ENCODE measurements at places on chromosomes 3 and 15.

DNA sequence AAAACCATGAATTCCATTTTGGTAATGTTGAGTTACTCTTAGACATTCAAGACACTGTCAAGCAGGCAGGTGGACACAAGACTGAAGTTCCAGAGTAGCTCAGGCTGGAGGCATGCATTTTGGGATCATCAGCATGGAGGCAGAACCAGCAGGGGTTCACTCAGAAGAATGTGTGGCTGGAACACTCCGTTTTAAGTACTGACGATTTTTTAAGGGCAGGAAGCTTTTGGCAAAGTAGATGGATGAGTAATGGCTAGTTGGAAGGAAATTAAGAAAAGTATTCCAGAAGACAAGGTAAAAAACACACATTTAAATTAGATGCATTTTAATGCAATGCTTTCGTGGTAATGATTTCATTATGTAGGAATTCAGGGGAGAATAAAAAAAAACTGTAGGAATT lies 420.4 kb downstream of the ROBO2 start:
- DNase-seq: no peak

- no peak for DNase-seq
These were observed 71.8 kb downstream of the CHDH start for GRCh38 chr3:53774414-53774813.

DNA sequence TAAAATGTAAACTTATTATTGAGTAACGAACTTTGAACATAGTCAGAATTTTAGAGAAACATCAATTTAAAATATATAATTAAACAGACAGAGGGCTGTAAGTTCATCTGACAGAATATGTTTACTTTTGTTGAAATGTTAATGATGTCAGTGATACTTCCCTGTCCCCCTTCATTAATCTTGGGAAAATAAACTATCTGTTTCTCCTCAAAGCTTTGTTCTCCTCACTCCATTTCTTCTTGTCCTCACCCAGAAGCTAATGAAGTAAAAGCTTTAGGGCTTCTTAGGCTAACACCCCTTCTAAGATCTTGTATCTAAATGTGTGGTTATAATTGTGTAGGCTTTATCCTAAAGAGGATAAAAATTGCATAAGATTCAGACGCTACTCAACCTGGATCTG lies 1031.8 kb downstream of the FHIT start:
- DNase-seq: no peak

GRCh38 chr3:186270701-186271100 lies 91.3 kb downstream of the DGKG start:
- DNase-seq: no peak

DNA sequence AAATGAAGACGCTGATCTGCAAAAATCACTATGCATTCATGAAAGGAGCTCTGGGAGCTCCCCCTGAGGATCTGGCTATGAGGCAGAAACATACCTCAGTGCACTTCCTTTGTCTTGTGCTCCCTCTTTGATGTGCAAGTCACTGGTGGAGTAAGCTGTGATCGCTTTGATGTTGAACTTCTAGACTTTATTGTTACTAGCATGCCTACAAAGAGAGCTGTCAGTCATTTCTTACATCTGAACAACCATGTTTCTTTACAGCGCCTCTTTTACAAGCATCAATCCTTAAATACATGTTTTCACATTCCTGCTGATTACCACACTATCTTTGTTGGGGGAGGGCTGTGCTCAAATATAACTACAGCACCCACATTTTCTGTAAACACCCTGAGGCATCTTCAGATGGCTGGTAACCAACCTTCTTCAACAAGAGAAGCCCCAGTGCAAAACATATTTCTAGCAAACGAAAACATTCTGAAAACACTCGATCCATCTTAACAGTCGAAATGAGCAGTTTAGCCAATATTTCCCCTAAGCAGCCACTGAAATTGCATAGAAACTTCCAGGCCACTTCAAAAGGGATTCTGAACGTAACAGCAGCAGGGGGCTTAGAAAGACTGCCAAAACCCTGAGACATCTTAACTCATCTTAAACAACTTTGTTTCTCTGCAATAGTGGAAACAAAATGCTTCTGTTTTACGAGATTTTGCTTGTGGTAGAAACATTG lies 101.9 kb upstream of the ICE2 start:
- DNase-seq: no peak

DNA sequence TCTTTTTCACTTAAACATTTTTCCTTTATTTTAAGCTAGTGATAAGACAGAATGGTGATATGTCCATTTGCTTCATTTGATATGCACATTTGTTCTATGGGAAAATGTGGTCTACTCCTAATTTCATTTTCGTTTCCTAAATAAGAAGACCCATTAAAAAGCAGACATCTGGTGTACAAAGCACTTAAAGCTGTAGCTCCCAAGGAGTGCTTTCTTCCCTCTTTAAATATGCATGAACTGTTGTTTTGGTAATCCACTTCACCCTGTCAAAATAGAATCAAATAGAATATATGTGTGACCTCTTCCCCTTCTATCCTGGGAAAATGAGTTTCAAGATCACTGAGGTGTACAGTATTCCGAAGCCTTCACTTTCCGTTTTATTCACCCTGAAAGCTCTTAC lies 182.8 kb downstream of the ROBO2 start:
- DNase-seq: no peak

- DNase-seq: no peak
These were observed 100.4 kb downstream of the DAPK2 start for GRCh38 chr15:63945838-63946298.

DNA sequence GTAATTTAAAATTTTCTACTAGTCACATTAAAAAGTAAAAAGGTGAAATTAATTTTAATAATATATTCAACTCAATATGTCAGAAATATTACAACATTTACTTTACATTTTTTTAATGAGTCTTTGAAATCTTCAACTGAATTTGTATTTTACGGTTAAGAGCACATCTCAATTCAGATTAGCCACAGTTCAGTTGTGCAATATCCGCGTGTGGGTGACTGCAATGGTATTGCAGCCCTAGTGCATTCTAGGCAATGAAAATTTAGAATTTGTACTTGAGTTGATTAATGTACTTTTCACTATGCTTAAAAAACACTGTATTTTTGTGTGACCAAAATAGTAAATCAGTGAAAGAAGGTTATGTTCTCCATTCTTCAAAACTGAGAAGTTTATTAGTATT lies 57.3 kb downstream of the CEP63 start:
- no peak for DNase-seq

DNA sequence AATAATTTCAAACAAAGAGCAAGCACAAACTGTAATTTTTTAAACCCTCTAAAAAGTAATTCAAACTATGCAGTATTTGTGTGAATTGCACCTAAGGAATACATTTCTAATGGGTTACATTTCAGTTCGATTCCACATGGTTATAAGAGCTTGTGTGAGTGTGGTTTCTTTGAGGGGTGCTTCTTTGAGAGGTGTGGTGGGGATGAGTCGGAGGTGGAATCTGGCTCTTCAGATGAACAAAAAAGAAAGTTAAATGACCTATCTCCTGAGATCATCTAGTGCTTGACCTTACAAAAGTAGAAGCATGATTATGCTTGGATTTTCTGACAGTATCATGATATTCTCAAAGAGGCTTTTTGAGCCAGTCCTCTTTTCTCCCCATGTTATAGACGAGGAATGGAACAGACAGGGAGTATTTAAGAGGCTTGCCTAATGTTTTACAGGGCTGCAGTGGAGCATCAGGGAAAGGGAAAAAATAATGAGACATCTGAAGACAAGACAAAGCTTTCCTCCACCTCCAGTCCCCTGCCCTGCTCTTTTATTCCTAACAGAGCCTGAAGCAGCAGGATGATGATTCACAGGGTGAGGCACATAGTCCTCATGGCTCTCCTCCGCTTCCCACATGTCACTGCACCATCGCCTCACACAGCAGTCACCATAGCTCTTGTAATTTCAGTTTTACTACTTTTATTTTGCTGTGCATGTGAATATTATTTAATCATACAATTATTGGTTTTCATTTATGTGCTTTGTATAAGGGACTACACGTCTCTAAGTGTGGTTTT lies 82.0 kb downstream of the LYSMD4 start:
- DNase-seq: no peak

DNA sequence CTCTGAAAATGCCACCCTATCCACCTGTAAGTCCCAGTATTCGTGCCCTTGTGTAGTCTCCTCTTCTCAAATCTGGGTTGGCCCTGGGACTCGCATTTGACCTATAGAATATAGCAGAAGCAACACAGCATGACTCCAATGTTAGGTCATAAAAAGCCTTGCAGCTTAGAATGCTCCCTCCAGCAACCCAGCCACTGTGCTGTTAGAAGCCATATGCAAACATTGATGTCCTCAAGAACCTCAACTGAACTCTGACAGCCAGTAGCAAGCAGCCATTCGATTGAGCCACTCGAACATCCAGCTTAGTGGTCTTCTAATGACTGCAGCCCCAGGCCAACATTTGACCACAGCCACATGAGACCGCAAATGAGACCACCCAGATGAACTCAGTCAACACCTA lies 26.6 kb downstream of the MECOM start:
- no peak for DNase-seq

- DNase-seq: no peak
These were observed 38.8 kb downstream of the EOGT start for GRCh38 chr3:68974711-68975110.

DNA sequence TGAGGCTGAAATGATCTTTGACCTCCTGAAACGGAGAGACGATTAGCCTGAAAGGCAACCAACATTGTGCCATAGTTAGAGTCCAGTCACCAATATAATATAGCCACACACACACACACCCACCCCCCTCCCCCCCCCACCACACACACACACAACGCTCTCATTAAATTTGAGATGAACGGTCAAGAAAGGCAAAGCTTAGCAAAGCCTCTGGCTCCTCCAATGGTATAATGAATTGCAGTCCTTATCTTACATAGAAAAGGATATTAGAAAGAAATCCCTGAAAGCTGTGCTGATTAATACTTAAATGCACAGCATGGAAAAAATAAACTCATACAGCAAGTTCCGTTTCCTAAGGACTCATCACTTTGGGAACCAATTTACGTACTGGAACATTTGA lies 876 bp upstream of the ZNF385D start:
- no peak for DNase-seq

DNA sequence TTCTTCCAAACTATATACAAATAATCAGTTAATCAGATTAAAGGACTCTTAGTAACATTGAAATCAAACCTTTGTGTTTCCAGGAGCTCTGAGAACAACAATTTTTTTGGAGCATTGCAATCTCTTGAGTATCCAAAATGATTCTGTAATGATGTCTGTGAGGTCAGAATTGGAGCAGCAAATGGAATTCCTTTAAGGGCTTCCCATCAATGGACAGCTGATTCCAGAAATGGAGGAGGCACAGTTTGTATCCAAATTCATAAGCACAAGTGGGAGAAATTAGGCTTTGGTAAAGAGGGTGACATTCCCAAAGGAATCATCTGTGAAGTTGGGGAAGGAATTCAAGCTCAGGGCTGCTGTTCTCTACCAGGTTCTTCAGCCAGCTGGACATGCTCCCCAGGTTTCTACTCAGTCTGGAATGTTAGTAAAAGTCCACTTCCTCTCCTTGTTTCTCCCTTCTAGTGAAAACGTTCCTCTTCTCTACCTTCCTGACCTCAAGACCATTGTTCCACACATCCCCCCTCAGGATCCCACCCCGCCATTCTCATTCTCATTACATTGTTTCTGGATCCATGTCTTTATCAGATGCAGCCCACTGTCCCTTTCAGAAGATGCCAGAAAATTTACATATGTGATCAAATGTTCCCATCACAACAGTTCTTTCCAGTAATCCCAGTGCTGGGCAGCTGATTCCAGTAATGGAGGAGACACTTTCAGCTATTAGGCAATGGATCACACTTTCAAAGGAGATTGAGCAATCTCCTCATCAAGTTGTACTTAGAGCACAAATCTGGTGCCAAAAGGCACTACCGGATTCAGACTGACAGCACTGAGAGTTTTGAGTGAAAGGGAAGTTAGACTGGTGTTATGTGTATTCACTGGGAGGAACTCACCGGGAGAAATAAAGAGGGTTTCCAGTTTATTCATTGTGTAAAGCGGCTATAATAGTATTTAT lies 391.3 kb upstream of the TPRG1 start:
- DNase-seq: no peak

- no peak for DNase-seq
These were observed 14.7 kb downstream of the PPARG start for GRCh38 chr3:12303534-12303933.

DNA sequence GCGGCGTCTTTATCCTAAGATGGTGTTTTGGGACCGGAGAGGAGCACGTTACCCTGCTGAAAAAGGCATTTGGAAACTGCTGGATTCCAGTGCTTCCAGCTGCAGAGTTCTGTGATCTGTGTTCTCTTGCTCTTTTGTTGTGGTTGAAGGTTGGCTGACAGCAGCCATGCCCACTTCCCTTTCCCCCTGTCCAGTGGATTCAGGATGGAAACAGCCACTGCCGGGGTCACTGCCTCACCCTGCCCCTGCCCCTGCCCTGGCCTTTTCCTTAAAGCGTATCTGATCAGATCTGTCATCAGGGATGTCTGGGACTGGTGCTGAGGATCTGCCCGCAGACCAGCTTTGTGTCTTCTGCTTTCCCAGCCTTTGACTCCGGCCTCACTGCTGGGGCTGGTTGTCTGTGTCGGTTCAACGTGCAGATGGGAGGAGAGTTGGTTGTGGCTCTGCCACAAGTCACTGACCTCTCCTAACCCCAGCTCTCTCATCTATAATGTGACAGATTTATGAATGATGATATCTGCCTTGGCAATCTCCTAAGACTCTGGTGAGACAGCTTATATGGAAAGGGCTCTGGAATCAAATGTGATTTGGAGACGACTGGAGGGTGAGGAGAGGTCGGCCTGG lies 219.4 kb upstream of the BHLHE40 start:
- DNase-seq: no peak

- DNase-seq: no peak
These were observed 91.1 kb downstream of the LIPC start for GRCh38 chr15:58522865-58523264.

GRCh38 chr3:163915280-163915679 lies 1163.0 kb downstream of the SI start:
- no peak for DNase-seq

DNA sequence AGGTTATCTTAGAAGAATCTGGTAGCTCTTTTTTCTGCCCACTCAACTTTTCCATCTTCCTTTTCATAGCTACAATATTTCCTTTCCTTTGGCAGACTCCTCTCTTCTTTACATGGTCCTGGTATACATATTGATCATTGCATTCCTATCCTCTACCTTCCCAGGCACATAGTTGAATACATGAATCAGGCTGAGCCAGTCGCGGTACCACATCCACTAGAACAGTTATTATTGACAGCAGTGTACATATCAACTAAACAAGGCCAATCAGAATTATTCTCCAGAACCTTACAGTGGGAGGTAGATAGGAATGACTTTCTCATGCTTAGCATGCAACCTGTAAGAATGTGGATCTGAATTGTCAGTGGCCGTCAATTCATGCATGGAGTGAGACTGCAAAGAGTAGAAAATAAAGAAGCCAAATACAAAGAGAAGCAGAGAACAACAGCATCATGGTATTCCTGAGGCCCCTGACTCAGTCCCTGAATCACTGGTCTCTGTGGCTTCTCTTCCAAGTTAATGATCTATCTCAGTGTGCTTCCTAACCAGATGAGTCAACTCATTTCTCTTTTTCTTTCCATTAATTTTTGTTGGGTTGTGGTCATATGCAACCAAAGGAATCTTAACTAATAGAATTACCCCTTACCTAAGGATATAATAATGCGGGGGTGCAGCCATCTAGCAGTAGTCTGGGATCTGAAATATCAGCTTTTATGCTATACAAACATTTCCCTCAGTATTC lies 60.9 kb upstream of the DCBLD2 start:
- no peak for DNase-seq

- no peak for DNase-seq
These were observed 7.9 kb downstream of the PRSS50 start for GRCh38 chr3:46709721-46710120.

GRCh38 chr3:1666865-1667264 lies 431.8 kb upstream of the CNTN4 start:
- no peak for DNase-seq

GRCh38 chr3:107599772-107600145 lies 77.0 kb downstream of the BBX start:
- no peak for DNase-seq
